Tracheal epithelial cell (primary cell): ENCODE measurements at places on chromosomes 7 and 10. TPM values are rescaled to one million over a fixed set of nuclear protein-coding genes. Genes with fewer than 3 reads are reported as not detected.

Gene SH2B2
- total RNA-seq = 4.9 and 7.0 TPM in 2 replicates

Gene GPR26
- not detected in 2 replicates for total RNA-seq

Gene SPDYE6
- total RNA-seq = not detected in 2 replicates

Gene POLL
- total RNA-seq = 9.4 and 15.6 TPM in 2 replicates

Gene PDE1C
- under 0.01 and 1.2 TPM in 2 replicates for total RNA-seq

Gene ASAH2
- 0.24 and 0.64 TPM in 2 replicates for total RNA-seq

Gene TMEM168
- total RNA-seq = 12.0 and 26.6 TPM in 2 replicates

Gene PLEKHA1
- 46.0 and 46.9 TPM in 2 replicates for total RNA-seq

Gene MRLN
- total RNA-seq = not detected in 2 replicates
